ENCODE measurements at places on chromosomes 2 and 18.

GRCh38 chr2:59899692-59900091, 653.8 kb downstream of the BCL11A start:
- DNase-seq = no peak

DNA sequence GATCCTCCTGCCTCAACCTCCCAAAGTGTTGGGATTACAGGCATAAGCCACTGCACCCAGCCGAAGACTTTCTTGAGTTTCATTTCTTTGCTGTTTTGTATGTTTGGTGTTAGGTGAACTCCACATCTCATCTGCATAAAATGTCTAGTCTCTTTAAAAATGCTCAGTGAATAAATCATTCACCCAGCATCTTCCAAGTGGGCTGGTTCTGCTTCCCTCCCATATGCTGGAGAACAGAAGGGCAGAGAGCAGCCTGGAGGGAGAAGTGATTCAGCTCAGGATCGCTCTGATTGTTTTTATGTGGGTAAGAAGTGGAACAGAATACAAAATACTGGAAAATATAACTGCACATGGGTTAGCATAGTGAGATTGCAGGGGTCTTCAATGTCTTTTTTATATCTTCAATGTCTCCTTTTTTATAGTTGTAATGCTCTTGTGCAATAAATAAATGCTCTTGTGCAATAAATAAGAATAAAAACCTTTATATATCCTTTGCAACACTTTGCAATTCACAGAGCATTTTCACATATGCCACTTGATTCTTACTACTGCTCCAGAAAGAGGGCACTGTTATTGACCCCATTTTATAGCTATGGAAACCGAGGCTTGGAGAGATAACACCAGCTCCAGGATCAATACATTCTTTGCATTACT, 253.0 kb upstream of the NCKAP5 start:
- DNase-seq = no peak

- no peak for DNase-seq
Observed at GRCh38 chr2:54681416-54681815, 42.0 kb upstream of the EML6 start.

DNA sequence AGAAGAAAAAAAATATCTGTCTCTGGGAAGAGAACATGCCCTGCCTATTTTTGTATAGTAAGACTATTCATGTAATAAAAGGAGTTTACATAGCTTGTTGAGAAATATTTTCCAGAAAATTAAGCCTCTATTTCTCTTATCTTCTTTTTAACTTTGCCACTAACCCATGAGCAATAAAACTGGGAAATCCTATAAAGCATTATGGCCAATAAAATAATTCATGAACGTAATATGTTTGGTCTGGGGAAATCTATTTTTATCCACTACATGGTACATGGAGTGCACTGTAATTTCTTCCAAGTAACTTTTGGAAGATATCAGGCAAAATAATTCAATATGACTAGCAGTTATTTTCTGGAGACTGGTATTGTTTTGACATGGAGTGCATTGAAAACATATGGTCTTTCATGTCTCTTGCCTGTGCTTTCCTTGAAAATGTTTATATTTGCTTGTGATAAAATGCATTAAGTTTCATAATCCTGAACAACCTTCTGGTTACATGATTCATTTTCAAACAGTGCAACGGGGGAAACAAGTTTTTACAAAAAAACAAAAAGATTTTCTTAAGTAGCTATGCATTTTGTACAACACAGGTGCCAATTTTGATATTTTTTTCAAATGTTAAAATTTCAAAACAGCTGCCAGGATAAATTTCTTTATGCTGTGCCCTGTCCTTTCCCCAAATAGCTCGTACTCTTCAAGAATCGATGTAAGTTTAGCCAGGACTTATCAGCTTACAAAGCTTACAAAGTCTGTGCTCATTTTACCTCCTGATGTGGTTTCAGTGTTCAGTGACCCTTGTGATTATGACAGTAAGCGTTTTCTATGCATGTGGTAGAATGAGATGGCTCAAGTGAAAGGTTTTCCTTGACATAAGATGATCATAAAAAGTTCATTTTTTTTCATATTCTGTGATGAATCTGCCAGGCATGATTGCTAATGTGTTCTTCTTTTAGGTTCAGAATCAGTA, 194.5 kb downstream of the UBE2E3 start:
- no peak for DNase-seq

DNA sequence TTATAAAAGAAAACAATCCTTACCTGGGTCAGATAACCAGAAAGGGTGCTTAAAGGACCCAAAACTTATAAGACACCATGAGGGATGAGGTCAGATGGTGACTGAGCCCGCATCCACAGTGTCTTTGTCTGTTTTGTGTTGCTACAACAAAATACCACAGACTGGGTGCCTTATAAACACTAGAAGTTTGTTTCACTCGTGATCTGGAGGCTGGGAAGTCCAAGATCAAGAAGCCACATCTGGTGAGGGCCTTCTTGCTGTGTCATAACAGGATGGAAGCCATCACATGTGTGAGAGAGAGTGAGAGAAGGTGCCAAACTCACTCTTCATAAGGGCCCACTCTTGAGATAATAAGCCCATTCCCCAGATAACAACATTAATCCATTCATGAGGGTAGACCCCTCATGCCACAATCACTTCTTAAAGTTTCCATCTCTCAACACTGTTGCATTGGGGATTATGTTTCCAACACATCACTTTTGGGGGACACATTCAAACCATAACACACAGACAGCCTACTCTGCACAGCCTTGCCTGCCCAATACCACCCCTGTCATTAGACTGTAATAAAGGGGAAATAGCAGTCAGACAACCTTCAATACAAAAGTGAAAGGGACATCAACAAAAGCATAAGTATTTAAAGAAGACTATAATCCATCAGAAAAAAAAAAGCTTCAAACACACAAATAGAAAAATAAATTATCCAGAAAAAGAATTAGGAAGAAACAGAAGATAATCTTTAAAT, 249.8 kb downstream of the ANAPC1 start:
- DNase-seq = no peak

- DNase-seq = no peak
Observed at GRCh38 chr2:240372101-240372500, 63.4 kb upstream of the GPC1 start.

- no peak for DNase-seq
Observed at GRCh38 chr2:212646698-212647366, 108.2 kb upstream of the ERBB4 start.

- DNase-seq = no peak
Observed at GRCh38 chr18:69830189-69830588, 117.5 kb downstream of the CD226 start.

DNA sequence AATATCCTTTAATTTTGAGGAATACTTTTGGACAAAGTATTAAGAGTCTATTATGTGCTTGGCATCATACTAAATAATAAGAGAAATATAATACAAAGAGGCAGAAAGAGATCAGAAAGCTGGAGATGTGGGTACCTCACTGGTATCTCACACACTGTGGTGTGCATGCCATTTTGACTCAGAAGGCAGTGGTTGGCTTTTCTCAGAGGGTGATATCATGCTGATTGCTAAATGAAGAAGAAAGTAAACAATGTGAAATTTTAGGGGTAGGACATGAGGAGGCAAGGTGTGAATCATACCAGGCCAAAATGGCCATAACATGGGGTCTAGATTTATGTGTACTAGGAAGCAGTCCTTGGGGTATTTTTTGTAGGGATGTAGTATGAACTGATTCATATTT, 16.6 kb upstream of the SPOPL start:
- no peak for DNase-seq

- DNase-seq = no peak
Observed at GRCh38 chr2:157087373-157088002, 170.0 kb upstream of the GALNT5 start.

DNA sequence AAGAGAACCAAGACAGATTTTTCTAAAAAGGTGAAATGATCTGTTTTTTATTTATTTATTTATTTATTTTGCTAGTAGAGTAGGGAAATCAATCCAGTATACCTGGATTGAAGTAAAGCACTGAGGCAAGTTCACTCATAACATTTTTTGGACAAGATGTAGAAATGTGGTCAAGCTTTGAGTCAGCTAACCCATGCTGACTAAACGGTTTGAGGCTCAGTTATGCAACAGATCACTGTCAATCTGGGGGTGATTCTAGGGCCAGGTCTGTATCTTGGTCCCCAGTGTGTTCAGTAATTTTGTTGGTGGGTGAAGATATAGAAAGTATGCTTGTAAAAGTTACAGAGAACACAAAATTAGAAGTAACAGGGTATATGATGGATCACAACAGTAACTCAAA, 60.2 kb downstream of the RMDN2 start:
- DNase-seq = no peak

- DNase-seq = no peak
Observed at GRCh38 chr2:148305476-148305875, 284.6 kb downstream of the MBD5 start.

DNA sequence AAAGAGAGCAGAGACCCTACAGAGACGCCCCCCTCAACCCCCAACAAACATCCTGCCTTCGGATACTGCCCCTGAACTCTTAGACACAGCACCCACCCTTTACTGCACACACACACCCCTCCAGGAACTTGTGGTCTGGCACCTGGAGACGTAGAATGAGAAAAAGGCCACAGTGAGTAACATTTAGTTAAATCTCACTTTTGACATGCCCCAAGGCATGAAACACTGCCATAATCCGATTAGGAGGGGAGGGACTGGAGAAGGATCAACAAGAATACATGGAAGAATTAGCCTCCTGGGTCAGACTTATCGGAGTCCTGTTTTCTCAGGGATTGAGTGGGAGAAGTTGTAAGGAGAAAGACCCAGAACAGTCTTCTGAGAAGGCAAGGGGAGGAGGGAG, 4.1 kb downstream of the CDK5R2 start:
- no peak for DNase-seq

DNA sequence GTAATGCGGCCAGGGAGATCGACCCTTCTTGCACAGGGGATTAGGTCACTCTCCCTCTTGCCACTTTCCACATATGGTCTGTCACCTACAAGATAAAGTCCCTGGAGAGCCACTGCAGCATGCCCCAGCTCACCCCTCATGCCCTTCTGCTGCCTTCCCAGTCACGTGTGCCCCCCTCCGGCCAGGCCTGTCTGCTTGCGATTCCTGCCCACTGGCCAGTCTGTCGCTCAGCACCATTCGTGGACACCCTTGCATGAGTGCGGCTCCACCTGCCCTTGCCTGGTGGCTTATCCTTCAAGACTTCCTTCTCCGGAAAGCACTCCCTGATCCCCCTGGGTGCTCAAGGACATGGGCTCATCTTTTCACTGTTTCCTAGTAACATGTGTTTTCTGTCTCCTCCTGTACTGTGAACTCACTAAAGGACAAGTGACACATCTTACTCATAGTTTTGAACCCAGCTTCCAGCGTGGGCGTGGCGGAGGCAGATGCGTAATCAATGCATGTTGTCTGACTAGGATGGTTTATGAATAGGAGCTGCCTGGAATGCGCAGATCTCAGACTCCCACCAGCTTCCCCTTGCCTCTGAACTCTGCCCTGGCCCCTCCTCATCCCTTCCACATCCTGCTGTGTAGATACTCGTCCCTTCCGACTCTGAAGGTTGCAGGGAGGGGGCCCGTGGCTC, 7.8 kb upstream of the NT5DC4 start:
- DNase-seq = no peak

DNA sequence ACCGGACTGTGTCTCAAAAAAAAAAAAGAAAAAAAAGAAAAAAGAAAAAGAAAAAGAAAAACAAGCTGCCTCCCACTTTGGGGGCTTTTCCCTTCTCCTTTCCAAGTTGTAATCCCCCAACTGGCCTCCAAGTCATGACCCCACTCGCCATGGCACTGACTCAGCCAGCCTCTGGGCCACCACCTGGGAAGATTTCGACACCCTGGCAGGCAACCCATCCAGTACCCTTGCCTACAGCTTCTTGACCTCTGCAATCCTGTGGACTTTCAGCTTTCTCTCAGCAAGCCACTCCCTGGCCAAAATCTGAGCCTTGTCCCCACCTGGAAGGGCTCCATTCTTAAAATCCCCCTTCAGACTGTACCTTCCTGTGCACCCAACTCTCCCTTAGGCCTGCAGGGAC, 22.3 kb upstream of the FOSL2 start:
- no peak for DNase-seq

DNA sequence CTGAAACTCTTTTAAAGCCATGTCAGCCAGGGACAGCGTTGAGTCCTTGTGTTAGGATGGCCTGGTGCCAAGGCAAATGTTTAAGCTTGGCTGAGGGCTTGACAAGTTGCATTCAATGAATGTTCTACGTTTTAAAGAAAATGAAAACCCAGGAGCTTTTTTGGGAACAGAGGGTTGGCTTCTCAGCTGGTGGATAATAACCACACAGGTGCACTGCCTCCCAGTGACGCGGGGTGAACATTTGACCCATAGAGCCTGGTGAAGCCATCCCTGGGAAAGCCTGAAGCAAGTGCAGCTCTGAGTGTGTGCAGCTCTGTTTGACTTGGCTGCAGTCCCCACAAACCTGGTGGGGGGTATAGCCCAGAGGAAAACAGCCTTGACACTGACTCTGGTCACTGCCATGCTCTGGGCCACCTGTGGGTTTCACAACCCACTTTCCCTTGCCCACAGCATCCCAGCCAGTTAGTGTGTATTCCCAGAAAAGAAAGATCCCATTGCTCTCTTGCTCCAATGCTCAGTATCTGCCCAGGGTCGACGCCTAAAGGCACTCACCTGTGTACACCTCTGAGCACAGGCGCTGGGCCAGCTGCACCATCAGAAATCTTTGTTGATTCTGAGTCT, 874.9 kb downstream of the RNF144A start:
- DNase-seq = peak; percentile 94

- DNase-seq = no peak
Observed at GRCh38 chr2:221073326-221074049, 498.6 kb downstream of the EPHA4 start.

DNA sequence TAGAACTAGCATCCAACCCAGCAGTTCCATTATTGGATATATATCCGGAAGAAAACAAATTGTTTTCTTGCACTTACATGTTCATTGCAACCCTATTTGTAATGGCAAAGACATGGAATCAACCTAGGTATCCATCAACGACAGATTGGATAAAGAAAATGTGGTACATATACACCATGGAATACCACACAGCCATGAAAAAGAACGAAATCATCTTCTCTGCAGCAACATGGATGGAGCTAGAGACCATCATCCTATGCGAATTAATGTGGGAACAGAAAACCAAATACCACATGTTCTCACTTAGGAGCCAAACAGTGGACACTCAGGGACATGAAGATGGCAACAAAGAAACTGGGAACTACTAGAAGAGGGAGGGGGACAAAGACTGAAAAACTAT, 352.7 kb downstream of the CDH2 start:
- no peak for DNase-seq

GRCh38 chr2:104774631-104775030, 79.3 kb upstream of the POU3F3 start:
- DNase-seq = no peak

DNA sequence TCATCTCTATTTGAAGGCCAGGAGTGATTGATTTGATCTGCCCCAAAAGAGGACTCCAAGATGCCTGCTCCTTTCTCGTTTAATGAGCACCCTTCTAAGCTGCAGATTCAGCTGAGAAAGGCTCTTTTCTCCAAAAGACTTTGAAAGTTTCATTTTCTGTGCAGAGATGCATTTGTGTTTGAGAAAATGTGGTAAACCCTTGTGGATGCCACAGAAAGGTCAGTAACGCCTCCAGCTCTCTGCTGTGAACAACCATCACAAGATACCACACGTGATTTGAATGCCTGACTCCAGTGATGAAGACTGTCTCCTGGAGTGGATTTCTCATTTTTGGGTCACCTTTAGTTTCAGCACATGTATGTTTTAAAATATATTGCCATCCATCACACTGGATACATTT, 35.0 kb upstream of the CCDC85A start:
- no peak for DNase-seq

- DNase-seq = no peak
Observed at GRCh38 chr2:190653231-190653630, 4.3 kb downstream of the NAB1 start.

- DNase-seq = no peak
Observed at GRCh38 chr18:63236406-63236805, 83.2 kb downstream of the BCL2 start.

Data from COR-L47 (cell line).